T-helper 2 cell (primary cell): ENCODE measurements at places on chromosomes 12 and 14.

DNA sequence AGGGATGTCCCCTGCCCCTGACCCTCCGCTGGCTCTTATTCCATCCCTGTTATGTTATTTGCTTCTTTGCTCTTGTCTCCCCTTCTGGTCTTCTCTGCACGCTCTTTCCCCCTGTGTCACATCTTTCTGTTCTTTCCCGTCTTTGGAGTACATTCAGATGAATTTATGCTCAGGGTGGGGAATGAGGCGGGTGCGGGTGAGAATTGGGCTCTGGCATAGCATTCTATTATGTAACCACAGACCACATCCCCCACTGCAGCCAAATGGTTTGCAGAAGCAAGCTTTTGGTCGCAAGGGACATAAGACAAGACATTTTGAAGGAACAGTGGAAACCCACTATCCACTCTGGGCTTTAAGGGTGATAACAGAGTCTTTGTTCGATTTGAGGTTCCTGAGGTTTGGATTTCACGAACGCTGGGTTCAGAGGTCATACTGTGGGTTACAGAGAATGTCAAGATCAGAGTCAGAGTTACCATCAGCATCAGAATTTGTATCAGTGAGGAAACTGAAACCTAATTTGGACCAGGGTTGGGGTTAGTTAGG, 3.8 kb downstream of the ENDOU start:
- peak; percentile 53 for DNase-seq

- DNase-seq = no peak
These were observed 39.5 kb upstream of the USP44 start for GRCh38 chr12:95590775-95591174.

- DNase-seq = no peak
These were observed 44.4 kb upstream of the PWP1 start for GRCh38 chr12:107641154-107641553.

- no peak for DNase-seq
These were observed 7.8 kb upstream of the SLC6A12 start for GRCh38 chr12:221736-222135.

GRCh38 chr14:43418324-43418723, 1088.8 kb downstream of the FSCB start:
- DNase-seq = no peak

GRCh38 chr12:115062741-115063140, 378.8 kb upstream of the TBX3 start:
- DNase-seq = no peak

DNA sequence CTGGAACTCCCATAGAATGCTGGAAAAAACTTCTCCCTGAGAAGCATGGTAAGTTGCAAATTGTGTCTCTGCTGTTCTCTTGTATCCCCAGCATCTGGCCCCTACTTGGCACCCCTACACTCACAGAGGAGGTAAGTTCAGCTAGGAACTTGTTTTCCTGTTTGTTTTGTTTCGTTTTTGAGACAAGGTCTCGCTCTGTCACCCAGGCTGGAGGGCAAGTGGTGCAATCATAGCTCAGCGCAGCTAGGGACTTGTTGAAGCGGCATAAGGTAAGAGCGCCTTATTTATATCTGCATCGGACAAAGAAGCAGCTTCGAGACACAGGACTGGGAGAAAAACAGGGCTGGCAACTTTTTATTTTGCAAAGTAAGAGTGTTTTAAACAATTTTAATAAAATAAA, 18.5 kb upstream of the ANO2 start:
- no peak for DNase-seq

- no peak for DNase-seq
These were observed 1.8 kb downstream of the JAG2 start for GRCh38 chr14:105166571-105167302.

GRCh38 chr14:61719344-61720293, 24.3 kb downstream of the HIF1A start:
- DNase-seq = peak; percentile 47

DNA sequence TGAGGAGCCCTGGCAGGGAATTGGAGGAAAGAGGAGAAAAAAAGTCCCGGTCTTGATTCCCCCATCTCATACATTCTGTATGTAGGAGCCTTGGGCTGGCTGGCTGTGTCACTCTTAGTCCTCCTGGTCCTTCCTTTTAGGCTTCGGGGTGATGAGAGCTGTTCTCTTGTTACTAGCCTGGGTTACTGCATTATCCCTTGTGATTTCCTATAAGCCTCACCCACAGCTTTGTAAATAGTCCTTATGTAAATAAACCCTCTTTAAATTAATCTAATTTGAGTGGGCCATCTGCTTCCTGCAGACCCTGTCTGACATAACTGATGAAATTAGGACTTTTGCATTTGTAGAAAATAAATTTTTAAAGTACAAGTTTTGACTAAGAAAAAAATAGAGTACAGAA, 19.2 kb downstream of the DNM1L start:
- no peak for DNase-seq

GRCh38 chr14:81819344-81819743, 285.7 kb upstream of the SEL1L start:
- DNase-seq = no peak

GRCh38 chr14:61545726-61546455, 149.4 kb upstream of the HIF1A start:
- no peak for DNase-seq

DNA sequence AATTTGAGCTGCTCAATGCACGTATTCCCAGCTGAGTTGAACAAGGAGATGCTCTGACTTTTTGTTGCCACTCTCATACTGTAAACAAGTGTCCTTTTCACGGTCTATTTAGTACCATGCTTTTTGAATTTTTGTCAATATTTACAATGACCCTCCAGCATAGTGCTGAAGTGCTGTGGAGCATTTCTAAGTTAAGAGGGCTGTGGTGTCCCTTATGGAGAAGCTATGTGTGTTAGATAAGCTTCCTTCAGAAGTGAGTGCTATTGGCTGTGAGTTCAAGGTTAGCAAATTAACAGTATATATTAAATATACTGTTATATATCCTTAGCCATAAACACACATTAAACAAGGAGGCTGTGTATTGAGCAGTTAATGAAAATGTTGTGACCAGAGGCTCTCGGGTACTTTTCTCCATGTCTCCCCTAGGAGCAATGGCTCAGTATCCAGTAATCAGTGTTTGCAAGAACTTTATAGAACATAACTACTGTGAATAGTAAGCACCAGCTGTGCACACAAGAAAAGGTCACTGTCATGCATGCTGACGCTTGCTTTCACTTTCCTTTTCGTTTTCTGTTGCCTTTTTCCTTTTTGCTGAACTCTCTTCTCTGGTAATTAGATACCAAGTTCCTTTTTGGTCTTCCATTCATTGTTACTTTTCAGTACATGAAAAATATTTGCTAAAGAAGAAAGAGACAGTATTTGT, 187.2 kb upstream of the NEDD1 start:
- DNase-seq = peak; percentile 6

- DNase-seq = no peak
These were observed at the start of gene SP7 for GRCh38 chr12:53336181-53336681. Gene SP7 (minus strand): TSS chr12:53336354. CDS start chr12:53335646, 708 bp downstream.

DNA sequence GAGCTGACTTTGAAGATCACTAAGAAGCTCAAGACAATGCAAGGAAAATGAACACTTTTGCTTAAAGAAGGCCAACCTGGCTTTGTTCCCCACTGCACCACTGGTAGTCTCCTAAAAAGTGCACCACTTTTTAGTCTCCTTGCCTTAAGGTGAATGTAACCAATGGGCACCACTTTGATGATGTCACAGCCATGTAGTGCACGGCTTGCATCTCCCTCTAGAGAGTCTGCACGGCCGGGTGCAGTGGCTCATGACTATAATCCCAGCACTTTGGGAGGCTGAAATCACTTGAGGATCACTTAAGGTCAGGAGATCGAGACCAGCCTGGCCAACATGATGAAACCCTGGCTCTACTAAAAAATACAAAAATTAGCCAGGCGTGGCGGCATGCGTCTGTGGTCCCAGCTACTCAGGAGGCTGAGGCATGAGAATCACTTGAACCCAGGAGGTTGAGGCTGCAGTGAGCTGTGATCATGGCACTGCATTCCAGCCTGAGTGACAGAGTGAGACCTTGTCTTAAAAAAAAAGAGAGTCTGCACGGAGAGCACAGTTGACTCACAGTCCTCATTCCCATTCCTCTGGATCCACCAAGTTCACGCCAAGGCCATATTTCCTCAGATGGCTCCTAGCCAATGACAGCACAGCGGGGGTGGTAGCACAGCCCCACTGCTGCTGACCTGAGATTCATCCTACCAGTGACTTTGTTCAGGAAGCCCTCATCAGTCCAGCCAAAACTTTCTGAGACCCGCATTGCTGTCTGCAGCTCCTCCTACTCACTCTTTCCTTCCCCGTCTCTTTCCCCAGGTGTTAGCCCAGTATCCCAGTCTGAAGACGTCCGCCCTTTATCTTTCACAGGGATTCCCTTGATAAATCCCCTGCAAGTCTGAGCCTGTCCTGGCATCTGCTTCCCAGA, 16.5 kb upstream of the IFT81 start:
- DNase-seq = no peak

DNA sequence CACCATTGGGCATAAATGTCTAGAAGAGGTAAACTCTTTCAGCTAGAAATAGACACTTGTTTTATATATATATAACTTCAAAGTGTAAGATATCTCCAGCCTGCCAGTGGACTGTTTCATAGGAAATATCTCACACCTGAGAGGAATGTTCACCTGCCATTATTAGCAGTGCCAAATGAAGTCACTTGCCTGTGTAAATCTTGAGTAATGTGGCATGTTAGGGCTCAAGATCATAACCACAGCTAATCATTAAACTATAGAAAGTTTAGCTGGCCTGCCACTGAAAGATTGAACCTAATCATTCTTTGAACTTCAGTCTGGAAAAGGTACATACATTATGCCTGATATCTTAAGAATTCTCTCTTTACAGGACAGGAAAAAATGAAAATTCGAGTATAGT, 25.5 kb upstream of the KCNJ8 start:
- no peak for DNase-seq
